ENCODE measurements at places on chromosomes 2 and 18.

DNA sequence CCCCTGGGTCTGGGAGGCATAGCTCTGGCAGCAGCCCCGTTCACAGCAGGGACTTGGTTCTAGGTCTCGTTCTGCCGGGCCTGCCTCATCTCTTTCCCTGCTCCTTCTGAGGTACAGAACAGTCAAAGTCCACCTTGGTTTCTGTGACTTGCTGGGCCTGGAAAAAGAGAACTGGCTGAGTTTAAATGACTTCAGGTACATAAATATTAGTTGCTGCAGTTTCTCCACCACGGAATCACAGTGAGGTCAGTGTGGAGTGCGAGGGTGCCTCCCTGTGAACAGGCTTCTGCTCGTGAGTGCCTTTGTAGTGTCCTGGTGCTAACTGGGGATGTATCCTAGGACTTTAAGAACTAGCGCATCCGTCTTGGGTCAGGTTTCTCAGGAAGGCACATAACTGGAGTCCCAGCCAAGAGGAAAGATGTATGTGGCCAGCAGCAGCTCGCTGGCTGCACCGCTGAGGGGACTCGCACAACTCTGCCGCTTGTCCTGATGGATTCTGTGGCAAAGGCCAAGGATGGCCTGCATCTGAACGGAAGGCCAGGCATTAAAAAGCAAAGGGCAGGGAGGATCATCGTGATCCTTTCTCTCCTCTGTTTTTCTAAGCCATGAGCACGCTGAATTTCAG is 188.6 kb downstream of the SH3RF3 start:
- no peak for DNase-seq

GRCh38 chr2:172438741-172439508 is 11.5 kb downstream of the ITGA6 start:
- no peak for DNase-seq

- DNase-seq = no peak
Measured at GRCh38 chr18:56873441-56874140, 222.4 kb downstream of the WDR7 start.

DNA sequence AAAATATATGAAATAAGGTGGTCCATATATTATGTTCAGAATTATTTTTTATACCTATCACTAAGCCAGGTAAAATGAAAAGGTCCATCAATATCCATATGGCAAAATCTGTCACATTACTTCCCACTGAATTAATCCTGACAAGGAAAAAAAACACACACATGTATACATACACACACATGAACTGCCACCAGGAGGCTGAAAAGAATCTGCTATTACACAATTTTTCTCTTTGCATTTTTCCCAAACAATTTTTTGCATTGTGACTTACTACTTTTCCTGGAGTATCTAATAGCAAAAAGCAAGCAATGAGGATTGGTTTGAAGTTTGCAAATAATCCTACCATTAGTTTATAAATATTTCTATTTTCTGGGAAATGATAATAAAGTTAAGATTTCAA is 128.2 kb upstream of the CD226 start:
- DNase-seq = no peak

GRCh38 chr2:177117755-177118154 is 94.8 kb upstream of the HNRNPA3 start:
- no peak for DNase-seq

DNA sequence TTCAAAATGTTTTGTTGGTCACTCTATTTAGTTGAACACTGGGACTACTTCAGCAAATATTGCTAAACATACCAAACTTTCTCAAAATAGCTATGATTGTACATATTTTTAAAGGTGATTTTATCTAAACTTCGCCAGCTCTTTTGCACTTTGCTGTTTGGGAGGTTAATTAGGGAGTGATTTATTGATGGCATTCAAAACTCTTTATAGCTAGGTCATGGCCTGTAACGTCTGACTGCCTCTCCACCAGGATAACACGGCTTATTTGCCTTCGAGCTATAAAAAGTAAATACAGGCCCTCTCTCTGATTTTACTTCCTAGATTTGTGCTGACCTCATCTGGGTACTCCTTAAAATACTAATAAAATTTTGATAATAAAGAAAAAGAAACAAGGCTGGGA is 931.9 kb downstream of the DCDC2C start:
- DNase-seq = no peak
